ENCODE measurements at places on chromosomes 2 and 18.

- no peaks in the 10 kb centered on the region for H3K4me1 ChIP-seq
- no peak overlapping the region for H3K27ac ChIP-seq
Measured at GRCh38 chr2:19598971-19599370, 240.5 kb upstream of the OSR1 start.

DNA sequence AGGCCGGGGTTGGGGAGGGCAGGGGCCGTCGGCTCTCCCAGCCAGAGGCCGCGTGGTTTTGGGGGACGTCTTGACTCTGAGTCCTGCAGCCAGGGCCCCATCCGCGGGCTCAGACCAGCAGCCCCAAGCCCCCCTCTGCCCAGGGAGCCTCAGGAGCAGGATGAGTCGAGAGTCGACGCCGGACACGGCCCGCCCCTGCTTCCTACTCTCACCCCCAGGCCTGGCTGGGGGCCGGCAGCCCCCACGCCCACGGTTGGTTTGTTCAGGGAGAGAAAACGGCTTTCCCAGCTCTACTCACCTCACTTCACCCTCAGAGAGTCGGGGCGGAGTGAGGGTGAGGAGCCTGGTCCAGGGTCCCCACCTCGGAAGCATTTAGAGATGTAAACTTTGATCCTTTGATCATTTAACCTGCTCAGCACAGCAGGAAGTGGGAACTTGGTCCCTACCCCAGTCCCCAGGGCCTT, 6.9 kb downstream of the SNORC start:
- no peak overlapping the region for H3K27ac ChIP-seq
- no peaks in the 10 kb centered on the region for H3K36me3 ChIP-seq
- H3K4me3 ChIP-seq: peak overlapping the region; percentile 61
- peaks cover 14% of the 10 kb centered on the region for H3K27me3 ChIP-seq
- DNase-seq: no peak

GRCh38 chr2:176189681-176190641, 1.5 kb downstream of the HOXD1 start:
- no peak overlapping the region for H3K27ac ChIP-seq
- DNase-seq: no peak
- H3K4me1 ChIP-seq: peaks cover 12% of the 10 kb centered on the region
- H3K4me3 ChIP-seq: peak overlapping the region; percentile 58
- peaks cover 69% of the 10 kb centered on the region for H3K27me3 ChIP-seq

DNA sequence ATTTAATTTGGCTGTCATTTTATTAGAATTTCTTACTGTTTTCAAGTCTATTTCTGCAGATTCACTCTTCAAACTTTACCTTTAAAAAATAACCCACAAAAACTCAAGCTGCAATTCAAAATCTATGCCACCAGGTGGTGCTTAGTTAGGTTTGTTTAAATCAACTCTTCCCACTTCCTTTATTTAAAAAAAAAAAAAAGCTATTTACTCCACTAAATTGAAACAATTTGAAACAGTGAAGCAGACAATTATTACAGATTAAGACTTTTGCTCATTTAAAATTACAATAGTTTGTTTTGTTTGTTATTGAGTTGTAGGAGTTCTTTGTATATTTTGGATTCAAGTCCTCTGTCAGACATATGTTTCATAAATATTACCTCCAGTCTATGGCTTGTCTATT, 300.0 kb downstream of the PDE11A start:
- H3K27me3 ChIP-seq: peaks cover 19% of the 10 kb centered on the region
- H3K27ac ChIP-seq: no peak overlapping the region
- H3K4me1 ChIP-seq: no peaks in the 10 kb centered on the region

GRCh38 chr18:45456090-45457021, 158.9 kb upstream of the SLC14A2 start:
- H3K27me3 ChIP-seq: no peaks in the 10 kb centered on the region
- no peaks in the 10 kb centered on the region for H3K36me3 ChIP-seq
- no peak for DNase-seq
- H3K4me1 ChIP-seq: no peaks in the 10 kb centered on the region
- H3K27ac ChIP-seq: no peak overlapping the region

DNA sequence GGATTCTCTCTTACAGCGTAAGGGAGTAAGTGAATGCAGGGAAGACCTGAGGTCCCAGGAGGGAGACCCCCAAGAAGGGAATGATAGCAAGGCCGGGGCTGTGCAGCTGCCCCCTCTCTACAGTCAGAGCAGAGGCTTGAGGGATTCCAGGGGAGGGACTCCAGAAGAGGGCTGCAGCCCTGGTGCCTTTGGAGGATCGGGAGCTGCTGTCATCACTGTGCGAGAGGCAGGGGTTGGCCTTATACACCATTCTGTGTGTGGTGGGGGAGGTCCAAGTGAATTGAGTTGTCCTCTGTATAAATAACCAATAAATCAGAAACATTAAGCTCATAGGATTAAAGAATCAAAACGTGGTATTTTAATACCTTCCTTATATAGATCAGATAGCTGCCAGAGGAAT, 114.9 kb downstream of the GLI2 start:
- no peaks in the 10 kb centered on the region for H3K36me3 ChIP-seq
- DNase-seq: no peak
- H3K27ac ChIP-seq: no peak overlapping the region
- no peak overlapping the region for H3K4me3 ChIP-seq
- no peaks in the 10 kb centered on the region for H3K27me3 ChIP-seq

GRCh38 chr2:144675731-144676130, 155.8 kb upstream of the ZEB2 start:
- no peaks in the 10 kb centered on the region for H3K36me3 ChIP-seq
- no peak overlapping the region for H3K27ac ChIP-seq
- DNase-seq: no peak
- H3K4me3 ChIP-seq: no peak overlapping the region
- H3K27me3 ChIP-seq: no peaks in the 10 kb centered on the region

GRCh38 chr18:48872234-48873145, 78.3 kb downstream of the SMAD7 start:
- H3K4me3 ChIP-seq: no peak overlapping the region
- H3K4me1 ChIP-seq: peaks cover 30% of the 10 kb centered on the region
- no peak for DNase-seq
- H3K36me3 ChIP-seq: no peaks in the 10 kb centered on the region
- peak overlapping the region; percentile 23 for H3K27ac ChIP-seq

DNA sequence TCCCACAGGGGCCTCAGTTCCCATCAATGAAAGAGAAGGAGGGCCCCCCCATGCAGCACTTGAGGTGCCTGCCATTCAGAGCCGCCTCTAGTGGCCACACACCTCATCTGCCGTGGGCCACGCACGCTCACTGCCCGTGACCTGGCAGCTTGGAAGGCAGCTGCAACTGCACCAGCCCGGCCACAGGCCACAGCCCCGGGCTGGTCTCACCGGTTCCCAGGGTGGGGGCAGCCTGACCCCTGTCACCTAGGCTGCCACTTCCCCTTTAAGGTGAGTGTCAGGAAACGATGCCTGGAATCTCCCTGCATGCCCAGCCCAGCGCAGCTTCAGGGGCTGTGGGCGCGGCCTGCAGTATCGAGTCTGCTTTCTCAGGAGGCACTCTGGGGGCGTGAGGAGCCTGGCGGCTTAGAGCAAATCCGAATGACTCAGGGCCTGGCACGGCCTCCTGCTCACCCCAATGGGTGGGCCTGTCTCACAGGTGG, 2.6 kb downstream of the MAB21L4 start:
- no peaks in the 10 kb centered on the region for H3K36me3 ChIP-seq
- peak; percentile 77 for DNase-seq
- H3K27ac ChIP-seq: no peak overlapping the region
- H3K27me3 ChIP-seq: no peaks in the 10 kb centered on the region
- peaks cover 2% of the 10 kb centered on the region for H3K4me1 ChIP-seq
- H3K4me3 ChIP-seq: no peak overlapping the region

DNA sequence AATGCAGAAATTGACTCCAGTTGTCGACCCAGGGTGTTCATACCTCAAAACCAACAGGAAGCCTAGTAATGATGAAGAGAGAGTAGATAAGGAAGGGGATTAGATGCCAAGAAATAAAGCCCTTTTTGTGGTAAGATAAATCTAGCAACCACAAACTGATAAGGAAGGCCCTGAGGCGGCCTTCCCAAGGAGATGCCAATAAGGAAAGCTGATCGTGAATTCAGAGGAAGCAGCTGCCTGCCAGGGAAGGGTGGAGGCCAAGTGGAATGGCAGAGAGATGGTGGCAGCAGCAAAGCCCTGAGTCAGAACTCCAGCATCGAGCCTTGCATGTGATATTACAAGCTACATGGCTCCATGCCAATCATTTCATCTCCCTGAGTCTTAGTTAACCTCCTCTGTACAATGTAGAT, 126.3 kb downstream of the IRS1 start:
- peaks cover 43% of the 10 kb centered on the region for H3K27me3 ChIP-seq
- peaks cover 6% of the 10 kb centered on the region for H3K4me1 ChIP-seq
- H3K36me3 ChIP-seq: no peaks in the 10 kb centered on the region

DNA sequence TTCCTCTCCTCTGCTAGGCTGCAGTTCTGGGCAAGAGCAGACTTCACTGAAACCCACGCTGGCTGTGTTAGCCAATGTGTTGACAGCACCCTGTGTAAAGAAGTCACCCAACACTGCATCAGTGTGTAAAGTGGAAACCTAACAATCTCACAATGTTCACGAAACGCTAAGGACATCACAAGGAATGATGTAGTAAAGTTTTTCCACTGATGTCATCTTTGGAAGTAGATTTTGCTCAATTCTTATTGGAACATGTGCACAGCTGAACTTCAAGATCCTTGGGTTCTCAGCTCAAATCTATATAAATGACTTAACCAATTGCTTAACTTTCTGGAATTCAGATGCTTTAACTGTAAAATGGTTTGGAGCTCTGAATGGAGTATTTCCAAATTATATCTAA, 1112.5 kb downstream of the TSN start:
- no peaks in the 10 kb centered on the region for H3K36me3 ChIP-seq
- no peaks in the 10 kb centered on the region for H3K4me1 ChIP-seq
- no peaks in the 10 kb centered on the region for H3K27me3 ChIP-seq
- no peak overlapping the region for H3K27ac ChIP-seq
- no peak overlapping the region for H3K4me3 ChIP-seq
- no peak for DNase-seq

GRCh38 chr18:31789409-31789808, 28.7 kb upstream of the SLC25A52 start:
- no peaks in the 10 kb centered on the region for H3K36me3 ChIP-seq
- H3K27ac ChIP-seq: no peak overlapping the region
- H3K27me3 ChIP-seq: no peaks in the 10 kb centered on the region
- no peak for DNase-seq
- H3K4me3 ChIP-seq: no peak overlapping the region

- no peak for DNase-seq
- peak overlapping the region; percentile 15 for H3K27ac ChIP-seq
- H3K27me3 ChIP-seq: peaks cover 64% of the 10 kb centered on the region
- H3K4me1 ChIP-seq: peaks cover 23% of the 10 kb centered on the region
- no peaks in the 10 kb centered on the region for H3K36me3 ChIP-seq
- peak overlapping the region; percentile 89 for H3K4me3 ChIP-seq
Measured at GRCh38 chr2:207767461-207768167, 2.1 kb downstream of the FZD5 start.

DNA sequence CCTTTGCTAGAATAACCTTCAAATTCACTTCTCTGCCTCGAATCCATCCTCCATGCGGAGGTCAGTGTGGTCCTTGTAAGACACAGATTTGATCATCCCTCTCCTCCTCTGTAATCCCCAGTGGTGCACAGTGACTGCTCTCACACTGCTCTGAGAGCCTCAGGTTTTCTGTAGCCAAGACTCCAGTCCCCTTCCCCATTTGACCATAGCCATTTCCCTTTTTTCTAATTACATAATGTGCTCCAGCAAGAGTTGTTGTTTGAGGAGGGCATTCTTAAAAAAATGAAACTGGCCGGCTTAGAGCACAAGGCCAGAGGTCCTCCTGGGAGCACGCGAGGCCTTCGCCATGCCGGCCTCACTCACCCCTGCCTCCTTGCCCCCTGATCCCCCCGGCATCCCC, 34.7 kb upstream of the LPIN1 start:
- H3K4me1 ChIP-seq: peaks cover under 1% of the 10 kb centered on the region
- DNase-seq: no peak
- peaks cover 22% of the 10 kb centered on the region for H3K27me3 ChIP-seq
- no peak overlapping the region for H3K27ac ChIP-seq
- H3K4me3 ChIP-seq: no peak overlapping the region

DNA sequence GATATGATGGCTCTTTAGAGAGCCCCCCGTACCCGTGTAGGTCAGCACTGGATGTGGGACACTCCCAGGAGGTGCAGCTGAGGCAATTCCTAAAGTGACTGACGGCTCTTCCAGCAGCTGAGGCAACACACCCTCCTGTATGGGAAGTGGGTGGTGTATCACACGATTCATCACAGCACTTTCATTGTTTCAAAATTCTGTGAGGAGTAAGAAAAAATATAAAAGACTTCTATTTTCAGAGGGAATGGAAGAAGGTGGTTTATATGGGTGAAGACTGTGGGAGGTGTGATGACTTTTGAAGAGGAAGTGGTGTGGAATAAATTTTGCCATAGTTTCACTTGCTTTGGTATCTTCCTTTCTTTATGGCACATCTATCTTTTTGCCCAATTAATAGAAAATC, 22.3 kb downstream of the QPCT start:
- H3K27me3 ChIP-seq: peaks cover 30% of the 10 kb centered on the region

GRCh38 chr2:37427241-37427640, 82.8 kb downstream of the QPCT start:
- no peaks in the 10 kb centered on the region for H3K4me1 ChIP-seq
- no peak overlapping the region for H3K4me3 ChIP-seq

DNA sequence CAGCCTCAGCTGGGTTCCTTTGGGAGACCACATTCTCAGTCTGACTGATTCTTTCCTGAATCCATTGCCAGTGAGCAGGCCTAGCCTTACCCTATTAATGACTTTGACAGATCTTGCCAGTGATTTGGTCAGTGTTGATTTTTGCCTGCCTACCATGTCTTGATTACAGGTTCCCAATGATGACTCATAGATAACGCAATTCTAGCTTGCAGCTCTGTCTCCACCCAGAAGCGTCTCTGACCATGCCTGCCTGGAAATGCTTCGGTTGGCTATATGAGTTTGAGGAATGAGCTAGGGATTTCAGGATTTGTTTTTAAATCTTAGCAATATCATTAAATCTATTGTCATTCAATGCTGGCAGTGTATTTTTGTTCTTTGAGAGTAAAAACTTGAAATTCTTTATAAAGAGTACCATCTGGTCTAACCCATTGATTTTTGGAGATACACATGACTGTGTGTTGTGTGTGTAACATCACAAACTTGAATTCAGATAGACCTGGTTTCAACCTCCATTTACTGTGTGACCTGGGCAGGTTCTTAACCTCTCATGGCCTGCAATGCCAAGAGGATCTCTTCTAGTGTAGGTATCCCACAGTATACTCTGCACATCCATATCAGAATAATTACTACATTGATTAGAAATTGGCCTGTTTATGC, 57.0 kb downstream of the CCDC150 start:
- H3K27me3 ChIP-seq: no peaks in the 10 kb centered on the region
- DNase-seq: no peak
- no peak overlapping the region for H3K4me3 ChIP-seq
- H3K27ac ChIP-seq: no peak overlapping the region

DNA sequence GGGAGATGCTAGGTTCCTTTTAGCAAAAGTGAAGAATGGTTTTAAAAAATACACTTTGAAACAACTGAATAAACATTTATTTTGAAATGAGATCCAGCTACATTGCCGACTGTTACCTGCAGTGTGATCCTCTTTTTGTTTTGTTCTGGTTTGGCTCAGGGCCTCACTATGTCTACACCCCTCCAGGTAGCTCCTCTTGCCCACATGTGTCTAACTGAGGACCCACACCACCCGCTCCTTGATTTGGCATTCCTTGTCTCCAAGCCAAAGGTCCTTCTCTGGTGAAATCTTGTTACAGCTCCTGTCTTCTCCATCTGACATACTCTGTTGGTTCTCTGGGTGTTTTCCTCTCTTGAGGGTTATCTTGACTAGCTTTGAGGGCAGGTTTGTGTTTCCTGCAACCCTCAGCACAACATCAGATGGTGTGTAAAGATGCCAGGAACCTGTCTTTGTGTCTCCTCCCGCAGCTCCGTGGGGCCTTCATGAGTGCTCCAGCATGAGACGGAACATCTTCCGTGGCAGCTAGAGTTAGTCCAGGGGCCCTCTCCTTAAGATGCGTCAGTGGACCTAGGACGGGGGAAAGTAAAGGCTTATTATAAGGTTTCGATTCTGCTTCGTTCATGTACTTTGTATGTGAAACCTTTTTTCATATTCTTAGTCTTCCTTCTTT, 32.1 kb downstream of the MAP4K4 start:
- H3K27me3 ChIP-seq: no peaks in the 10 kb centered on the region
- H3K36me3 ChIP-seq: peaks cover 10% of the 10 kb centered on the region
- peak; percentile 81 for DNase-seq
